ENCODE measurements at places on chromosomes 13 and 19.

- DNase-seq, result no peak
Measured at GRCh38 chr13:111916201-111916600, 150.7 kb upstream of the SOX1 start.

DNA sequence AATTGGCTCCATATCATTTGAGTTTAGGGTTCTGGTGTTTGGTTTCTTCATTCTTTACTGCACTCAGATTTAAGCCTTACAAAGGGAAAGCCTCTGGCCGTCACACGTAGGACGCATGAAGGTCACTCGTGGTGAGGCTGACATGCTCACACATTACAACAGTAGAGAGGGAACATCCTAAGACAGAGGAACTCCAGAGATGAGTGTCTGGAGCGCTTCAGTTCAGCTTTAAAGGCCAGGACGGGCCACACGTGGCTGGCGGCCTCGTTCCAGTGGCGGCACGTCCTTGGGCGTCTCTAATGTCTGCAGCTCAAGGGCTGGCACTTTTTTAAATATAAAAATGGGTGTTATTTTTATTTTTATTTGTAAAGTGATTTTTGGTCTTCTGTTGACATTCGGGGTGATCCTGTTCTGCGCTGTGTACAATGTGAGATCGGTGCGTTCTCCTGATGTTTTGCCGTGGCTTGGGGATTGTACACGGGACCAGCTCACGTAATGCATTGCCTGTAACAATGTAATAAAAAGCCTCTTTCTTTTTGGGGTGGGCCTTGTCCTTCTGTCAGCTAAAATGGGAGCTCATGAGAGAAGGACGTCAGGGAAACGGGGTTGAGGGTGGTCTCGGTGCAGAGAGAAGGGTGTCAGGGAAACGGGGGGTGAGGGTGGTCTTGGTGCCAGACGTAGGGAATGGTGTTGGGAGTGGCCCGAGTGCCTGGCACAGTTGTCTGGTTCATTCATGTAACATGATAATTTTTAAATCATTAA, 26.0 kb downstream of the LAMP1 start:
- DNase-seq, result no peak

DNA sequence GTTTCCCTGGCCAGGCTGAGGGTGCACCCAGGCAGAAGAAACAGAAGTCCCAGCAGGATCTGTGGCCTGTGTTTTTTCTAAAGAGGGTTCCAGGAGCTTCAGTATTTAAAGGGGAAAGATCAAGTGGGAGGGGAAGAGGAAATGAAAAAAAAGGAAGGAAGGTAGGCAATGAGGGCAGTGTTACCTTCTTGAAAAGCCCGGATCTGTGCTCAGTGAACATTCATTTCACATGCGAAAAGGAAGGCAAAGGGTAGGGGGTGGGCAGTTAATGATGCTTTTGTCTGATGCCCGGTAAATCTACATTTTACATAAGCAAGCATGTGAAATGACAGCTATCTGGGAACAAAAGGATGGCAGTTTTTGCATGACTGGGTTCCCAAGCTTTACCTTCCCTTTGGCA, 326.2 kb downstream of the UQCRFS1 start:
- no peak for DNase-seq

DNA sequence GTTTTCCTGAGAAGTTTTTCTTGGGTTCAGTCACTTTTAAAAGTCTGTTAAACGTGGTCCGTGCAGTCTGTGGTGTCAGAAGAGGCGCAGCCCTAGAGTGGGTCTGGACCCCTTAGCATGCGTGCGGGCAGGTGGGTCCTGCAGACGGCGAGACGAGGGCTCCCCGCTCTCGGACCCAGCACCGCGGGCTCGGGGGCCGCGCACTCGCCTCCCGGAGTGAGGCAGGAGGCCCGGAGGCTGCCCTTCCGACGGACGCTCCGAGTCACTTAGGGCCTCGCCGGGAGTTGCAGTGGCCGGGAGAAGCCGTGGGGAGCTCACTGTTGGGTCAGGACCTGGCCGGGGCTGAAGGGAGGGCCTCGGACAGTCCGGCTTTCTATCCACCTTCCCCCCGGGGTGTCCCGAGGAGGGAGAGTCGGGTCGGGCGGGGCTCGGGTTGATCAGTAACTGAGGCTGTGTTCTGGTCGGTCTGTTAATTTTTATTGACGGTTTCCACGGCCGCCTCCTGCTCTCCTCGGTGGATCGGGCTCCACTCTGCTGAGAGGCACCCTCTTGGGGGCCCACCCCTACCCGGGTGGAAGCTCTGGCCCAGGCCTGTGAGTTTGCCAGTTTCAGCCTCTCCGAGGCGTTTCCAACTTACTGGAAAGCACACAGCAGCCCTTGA, 1.3 kb downstream of the PTBP1 start:
- DNase-seq, result no peak

GRCh38 chr13:75324413-75324940, 157.5 kb downstream of the TBC1D4 start:
- no peak for DNase-seq

- no peak for DNase-seq
Measured at GRCh38 chr19:15237759-15238638, 5.8 kb upstream of the EPHX3 start.

DNA sequence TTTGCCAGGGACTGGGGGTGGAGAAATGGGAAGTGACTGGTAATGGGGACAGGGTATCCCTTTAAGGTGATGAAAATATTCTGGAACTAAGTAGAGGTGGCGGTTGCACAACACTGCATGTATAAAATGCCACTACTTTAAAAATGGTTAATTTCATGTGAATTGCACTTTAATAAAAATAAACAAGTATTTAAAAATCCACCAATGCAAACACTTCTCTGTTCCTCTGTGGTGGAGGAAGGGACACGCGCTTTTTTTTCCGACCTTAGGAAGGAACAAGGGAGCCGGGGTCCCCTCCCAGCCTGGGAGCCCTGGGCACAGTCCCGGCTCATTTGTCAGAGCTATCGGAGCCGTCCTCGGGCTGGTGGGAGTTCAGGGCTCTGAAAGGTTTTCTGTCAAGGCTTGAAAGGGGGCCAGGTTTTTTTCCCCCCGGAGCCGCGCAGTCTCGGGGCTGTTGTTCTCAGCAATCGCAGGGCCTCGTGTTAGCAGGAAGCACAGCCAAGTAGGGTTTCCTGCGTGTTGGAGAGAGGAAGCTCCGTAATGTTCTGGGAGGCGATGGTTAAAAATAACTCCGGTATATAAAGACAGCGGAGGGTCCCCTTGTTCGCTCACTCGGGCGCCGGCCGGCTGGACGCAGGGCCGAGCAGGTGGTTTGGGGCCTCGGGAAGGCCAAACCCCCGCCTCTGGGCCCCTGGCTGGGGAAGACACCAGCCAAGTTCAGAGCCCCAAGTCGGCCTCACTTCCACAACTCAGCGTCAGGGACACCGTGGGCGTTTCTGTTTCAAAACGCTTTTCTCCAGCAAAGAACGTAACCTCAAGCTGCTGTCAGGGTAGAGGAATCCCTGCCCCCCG, 41.2 kb upstream of the KLF2 start:
- no peak for DNase-seq

GRCh38 chr19:9295411-9295849, 14.2 kb downstream of the ZNF699 start:
- peak; percentile 32 for DNase-seq

GRCh38 chr19:58562122-58563033, 4.0 kb upstream of the UBE2M start:
- no peak for DNase-seq

GRCh38 chr19:18762125-18763023, 28.7 kb downstream of the COMP start:
- DNase-seq, result peak; percentile 59

- peak; percentile 6 for DNase-seq
Measured at GRCh38 chr13:79525064-79525857, 44.3 kb downstream of the NDFIP2 start.

DNA sequence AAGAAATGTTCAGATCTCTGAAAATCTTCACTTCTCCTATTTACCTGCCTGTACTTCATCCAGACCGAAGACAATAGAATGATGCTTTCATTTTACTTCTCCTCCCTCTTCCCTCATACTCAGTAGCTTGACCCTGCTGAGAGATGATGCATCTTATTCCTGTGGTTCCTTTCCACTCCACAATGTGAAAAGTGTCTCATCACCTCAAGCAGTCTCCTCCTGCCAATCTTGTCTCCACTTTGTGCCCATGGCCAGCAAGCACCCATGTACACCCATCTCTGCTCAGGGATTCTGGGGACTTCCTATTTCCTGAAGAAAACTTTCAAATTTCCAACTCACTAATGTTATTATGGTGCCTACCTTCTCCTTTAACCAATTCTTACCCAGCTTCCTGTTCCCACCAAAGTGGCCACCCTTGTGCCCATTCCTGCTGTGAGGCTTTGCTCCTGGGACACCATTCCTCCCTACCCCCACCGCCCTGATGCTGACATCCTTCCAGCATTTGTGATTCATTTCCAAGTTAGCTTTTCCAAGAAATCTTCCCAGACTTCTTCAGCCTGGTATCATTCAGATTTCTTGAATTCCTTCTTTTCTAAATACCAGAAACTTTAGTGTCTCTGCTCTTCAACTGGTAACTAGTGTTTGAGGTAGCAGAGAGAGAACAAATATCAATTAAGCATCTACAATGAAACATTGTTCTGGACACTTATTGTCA, 212.5 kb downstream of the POSTN start:
- peak; percentile 8 for DNase-seq

GRCh38 chr13:39779337-39780265, 124.1 kb downstream of the COG6 start:
- DNase-seq, result peak; percentile 18

DNA sequence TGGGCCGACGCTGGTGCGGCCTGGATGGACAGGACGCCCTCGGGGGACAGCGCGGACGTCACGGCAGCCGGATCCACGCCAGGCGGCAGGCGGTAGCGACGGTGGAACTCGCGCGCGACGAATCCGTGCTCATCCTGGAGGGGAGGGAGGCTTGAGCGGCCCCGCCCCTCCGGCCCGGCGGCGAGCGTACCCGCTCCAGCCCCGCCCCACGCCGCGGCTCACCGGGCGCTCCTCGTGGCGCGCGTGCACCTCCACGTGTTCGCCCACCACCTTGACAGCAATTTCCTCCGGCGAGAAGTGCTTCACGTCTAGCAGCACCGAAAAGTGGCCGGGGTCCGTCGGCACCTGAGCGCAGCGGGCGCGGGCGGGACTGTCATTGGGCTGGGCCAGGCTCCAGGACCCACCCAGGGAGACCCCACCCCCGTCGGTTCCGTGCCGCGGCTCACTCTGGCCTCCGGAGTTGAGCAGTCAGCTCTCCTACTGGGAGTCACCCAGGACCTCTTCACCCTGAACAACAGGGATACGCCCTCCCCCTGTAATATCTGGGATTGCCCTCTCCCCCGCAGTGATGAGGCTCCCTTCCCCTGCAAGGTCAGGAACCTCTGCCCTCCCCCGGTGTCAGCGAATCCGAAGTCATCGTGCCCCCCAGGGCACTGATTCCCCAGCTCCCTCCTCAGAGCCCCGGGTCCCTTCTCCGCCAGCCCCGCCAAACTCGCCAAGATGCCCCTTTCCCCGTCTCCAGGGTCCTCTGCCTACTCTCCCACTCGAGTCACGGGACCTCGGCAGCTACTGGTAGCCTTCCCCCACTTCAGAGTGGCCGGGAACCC, 1.1 kb downstream of the HSPB6 start:
- DNase-seq, result no peak

- peak; percentile 36 for DNase-seq
Measured at GRCh38 chr19:55027472-55028337, 10.4 kb downstream of the GP6 start.
